Muscle of leg (tissue), 16 donors: ENCODE measurements at places on chromosomes 11 and 22. TPM values are rescaled to one million over a fixed set of nuclear protein-coding genes. Genes with fewer than 3 reads are reported as not detected.

GRCh38 chr11:108586600-108586999 lies 7.0 kb downstream of the EXPH5 start:
- DNase-seq = no peak

GRCh38 chr11:6687876-6688275 lies 4.7 kb upstream of the MRPL17 start:
- DNase-seq = no peak

- no peak for DNase-seq
These were observed 18.1 kb upstream of the TSKU start for GRCh38 chr11:76764941-76765665.

DNA sequence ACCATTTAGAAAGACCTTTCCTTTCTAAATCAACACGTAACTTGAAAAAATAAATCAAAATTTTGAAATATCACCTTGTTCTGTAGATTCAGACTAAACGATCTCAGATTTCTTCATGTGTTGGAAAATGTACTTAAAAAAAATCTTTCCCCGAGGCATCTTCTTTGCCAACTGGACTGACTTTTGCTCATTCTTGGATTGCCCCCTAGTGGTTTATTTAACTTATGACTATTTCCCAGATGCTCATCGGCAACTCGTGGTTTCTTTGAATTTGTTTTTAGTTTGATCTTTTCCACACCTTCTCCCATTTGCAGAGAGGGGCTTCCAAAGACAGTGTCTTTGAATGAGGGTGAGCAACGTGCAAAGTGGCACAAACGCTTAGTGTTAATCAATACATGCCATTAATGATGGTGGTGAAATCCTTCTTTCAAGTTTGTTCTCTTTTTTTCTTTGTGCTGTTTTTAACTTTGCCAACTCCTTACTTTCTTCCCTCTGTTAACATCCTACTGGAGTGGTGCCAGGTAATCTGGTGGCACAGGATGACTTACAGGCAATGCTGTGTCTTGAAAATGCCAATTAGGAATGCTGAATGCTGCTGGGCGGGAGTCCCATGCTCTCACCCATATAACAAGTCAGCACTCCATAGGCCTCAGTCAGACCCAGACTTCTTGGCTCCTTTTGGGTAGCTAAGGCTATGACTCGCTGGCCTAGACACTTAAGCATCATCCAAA lies 18.3 kb downstream of the PRSS23 start:
- DNase-seq = peak; percentile 92

E2F8 gene
- 9.0 TPM for total RNA-seq

DNA sequence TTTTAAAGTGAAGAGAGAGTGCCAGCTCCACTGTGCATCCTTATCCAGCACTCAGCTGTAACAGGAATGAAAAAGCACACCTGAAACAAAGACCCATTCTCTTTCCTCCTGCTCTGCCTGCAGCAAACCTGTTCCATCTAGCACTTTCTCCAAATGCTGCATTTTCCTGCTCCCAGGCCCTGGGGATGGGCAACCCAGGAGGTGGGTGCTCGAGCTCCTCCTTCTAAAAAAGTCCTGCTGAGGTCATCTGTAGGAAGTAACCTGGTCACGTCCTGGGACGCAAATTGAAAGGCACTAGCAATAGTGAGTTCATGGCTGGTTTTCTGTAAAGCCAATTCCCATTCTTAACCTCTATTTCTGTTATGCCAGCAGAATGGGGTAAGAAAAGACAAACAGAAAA lies 173.7 kb downstream of the MAML2 start:
- DNase-seq = no peak

SAA4 gene
- not detected for total RNA-seq

GRCh38 chr11:122853971-122854446 lies 15.7 kb downstream of the CRTAM start:
- peak; percentile 92 for DNase-seq

SLC17A6 gene
- not detected for total RNA-seq

VSTM5 gene
- 0.31 TPM for total RNA-seq

DNA sequence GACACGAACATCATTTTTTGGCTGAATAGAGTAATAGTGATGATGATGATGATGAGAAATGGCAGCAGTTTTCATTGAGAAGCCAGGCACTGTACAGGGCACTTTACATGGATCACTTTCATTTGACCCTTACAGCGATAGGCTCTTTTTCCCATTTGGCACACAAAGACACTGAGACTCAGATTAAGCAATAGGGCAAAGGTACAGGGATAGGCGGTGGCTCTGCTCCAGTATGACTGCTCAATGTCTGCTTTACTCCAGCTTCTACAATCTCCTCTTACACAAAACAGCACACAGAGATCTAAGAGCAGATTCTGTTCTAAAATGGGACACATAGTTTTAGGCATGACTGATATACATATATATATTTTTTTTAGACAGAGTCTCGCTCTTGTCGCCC lies 40.6 kb downstream of the MPPED2 start:
- no peak for DNase-seq

OR52N4 gene
- total RNA-seq = not detected

GRCh38 chr11:115266066-115266639 lies 238.1 kb downstream of the CADM1 start:
- no peak for DNase-seq

- DNase-seq = no peak
These were observed 61.8 kb downstream of the CYTH4 start for GRCh38 chr22:37343863-37344734.

GRM5 gene
- 0.04 TPM for total RNA-seq

KCNJ11 gene
- total RNA-seq = 12.9 TPM

DNA sequence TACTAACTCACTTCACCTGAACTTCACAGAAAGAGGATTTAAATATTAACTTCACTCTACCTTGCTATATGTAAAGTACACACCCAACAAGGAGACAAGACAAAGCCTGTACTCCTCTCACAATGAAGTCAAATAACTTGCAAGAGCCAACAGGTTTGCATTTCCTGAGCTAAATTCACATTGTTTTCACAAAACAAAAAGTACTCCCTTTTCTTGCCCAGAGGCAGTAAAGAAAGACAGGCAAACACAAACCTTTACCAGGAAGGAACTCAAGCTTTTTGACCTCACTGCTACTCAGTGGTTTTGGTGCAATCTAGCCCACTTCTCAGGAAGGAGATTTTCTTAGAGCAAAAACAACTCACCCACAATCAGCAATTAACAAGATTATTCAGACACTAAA lies 15.7 kb downstream of the USP28 start:
- DNase-seq = no peak

SUSD2 gene
- total RNA-seq = 0.40 TPM

KCNQ1OT1 gene
- 10.8 TPM for total RNA-seq

DNA sequence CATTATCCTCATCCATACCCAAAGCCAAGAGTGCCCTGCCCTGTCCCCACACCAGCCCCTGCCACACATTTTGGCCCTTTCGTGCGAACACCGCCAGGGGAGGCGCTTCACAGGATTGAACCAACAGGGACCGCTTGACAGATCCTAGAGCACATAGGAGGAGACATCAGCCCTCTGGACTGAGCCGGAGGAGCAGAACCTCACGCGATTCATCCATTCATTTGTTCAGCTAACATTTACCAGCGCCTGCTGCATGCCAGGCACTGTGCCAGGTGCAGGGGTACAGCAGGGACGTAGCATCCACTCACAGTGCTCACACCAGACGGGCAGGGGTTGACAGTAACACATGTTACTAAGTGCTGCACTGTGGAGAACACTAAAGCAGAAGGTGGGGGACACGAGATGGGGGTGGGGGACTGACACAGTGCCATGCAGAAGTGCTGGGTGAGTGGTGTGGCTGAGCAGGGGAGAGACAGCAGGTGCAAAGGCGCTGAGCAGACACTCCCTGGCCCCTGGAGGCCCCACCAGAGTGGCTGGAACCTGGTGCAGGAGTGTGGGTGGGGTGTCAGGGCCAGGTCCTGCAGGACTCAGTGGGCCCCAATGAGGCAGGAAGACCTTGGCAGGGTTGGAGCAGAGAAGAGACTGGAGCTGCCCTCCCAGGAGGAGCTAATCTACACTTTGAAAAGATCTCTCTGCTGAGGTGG lies 3.4 kb downstream of the GNAZ start:
- DNase-seq = no peak

DNA sequence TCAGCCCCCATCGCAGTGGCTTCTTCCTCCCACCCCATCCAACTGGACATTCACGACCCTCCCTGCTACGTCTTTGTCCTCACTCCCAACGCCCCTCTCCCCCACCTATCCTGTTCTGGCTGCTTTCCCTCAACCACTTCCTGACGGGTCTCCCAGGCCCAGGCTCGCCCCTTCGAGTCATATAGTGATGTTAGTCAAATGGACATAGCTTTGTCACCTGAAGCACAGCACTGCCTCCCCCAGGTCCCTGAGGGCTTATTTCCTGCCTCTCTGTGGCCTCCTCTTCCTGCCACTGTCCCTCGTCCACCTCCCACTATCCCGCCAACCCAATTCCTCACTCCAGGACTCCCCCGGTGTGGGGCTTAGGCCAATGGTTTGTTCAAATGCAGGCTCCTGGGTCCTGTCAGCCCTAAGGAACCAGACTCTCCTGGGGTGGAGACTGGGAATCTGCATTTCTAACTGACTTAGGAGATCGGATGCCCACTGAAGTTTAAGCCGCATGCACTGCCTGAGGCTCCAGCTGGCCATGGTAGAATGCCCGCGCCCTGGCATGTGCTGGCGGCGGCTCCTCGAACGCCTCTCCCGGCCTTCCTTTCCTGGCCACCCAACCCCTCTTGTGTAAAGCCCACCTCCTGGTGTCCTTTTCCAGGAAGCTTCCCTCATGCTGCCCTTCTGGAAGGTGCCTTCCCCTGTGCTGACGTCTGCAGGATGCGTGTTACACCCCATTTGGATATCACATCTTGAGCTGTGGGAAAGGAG lies 18.3 kb downstream of the SUN2 start:
- DNase-seq = no peak

OR51E1 gene
- total RNA-seq = 3.1 TPM

- no peak for DNase-seq
These were observed 11.0 kb upstream of the MED17 start for GRCh38 chr11:93773045-93773477.

OR52E8 gene
- not detected for total RNA-seq

SLC22A12 gene
- total RNA-seq = not detected

- no peak for DNase-seq
These were observed 34.9 kb downstream of the KDM2A start for GRCh38 chr11:67153971-67154370.

DNA sequence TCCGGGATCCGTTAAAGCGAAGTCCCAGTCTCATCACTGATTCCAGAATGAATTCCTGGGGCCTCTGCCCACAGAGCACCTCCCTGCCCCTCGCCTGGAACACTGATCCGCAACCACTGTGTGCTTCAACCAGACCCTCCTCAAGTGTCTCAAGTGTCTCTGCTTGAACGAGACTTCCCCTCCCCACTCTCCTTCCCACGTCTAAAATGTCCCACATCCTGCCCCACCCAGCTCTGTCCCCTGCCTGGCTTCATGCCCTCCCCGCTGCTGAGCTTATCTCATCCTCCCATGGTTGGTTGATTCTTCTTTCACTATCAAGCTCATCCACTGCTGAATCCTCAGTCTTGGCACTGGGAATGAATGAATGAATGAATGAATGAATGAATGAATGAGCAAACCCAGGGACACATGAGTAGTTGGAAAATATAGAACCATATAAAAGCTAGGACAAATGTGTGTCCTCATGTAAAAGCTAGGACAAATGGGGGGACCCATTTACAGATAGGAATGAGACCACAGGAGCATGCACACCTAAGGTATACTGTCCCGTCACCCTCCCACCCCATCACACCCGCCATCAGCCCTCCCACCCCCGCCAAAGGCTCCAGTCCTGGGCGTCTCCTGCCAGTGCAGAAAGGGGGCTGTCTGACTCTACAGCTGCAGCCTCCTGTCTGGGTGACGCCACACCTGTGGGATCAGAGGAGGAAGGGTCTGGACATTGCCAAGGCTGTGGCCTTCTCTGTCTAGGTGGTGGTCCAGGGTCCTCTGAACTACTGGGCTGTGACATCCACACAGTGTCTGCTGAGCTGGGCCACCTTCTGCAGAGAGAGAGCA lies 71.4 kb upstream of the LINC01488 start:
- DNase-seq = no peak

- no peak for DNase-seq
These were observed 344.9 kb downstream of the ETS1 start for GRCh38 chr11:128242451-128242850.

DNA sequence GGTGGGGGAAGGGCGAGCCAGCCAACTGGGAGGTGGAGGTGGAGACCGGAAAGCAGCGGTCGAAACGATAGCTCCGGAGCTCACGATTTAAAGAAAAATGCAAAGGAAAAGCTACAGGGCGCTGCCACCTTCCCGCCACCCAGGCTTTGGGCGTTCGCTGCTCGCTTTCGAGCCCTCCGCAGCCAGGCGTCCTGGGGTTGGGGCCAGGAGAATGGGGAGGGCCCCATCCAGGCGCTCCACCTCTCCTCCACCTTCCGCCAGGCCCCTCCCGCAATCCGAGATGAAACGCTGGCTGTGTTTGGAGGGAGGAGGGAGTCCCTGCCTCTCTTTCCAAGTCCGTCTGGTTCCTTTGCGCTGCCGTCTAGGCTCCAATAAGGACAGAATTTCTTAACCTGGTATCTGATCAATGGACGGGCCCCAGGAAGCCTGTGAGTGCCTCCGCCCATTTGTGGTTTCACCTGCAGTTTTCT lies 483 bp upstream of the ABTB2 start:
- peak; percentile 87 for DNase-seq

GRCh38 chr22:46968848-46969247 lies 206.4 kb downstream of the TBC1D22A start:
- no peak for DNase-seq

CYB5R2 gene
- total RNA-seq = 7.7 TPM

DNA sequence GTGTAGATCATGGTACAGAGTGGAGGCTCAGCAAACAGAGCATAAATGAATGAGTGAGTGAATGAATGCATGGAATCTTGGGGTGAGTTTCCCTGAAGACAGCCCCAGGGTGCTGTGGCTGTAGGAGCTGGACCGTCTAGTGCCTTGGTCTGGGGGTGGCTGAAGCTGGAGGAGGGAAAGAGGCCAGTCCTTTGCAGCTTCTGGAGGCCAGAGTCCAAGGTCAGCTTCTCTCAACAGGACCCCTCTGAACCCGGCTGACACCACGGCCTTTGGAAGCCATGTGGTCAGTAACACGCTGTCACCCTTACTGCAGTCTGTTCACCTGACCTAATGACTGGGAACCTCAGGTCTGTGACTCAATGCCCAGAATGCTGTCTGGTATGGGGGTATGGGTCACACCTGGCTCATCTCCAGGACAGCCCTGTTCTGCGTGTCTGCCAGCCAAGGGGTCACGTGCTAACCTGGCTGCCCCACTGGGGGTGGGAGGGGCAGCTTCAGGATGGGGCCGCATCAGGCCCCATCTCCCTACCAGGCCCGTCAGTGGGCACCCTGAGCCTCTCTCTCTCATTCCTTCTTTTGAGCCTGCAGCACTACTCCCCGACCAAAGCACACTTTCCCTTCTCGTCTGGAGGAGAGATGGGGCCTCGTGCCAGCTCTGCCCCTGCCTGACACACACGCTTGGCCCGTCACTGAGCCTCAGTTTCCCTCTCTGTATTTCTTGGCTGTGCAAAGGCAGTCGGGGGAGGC lies 24.1 kb upstream of the CHKA start:
- no peak for DNase-seq

MS4A1 gene
- total RNA-seq = 0.22 TPM

OR52A1 gene
- not detected for total RNA-seq
